Activated CD8-positive, alpha-beta memory T cell treated with anti-CD3 and anti-CD28 coated beads, Interleukin-2, amount 10 ng/mL, durations not matched to agents 7 days and 5 days (primary cell): ENCODE measurements at places on chromosomes 1 and 21.

- DNase-seq, result no peak
These were observed 16.2 kb downstream of the PROX1 start for GRCh38 chr1:214004014-214004413.

- peak; percentile 85 for DNase-seq
These were observed 7.1 kb upstream of the CPLANE2 start for GRCh38 chr1:16243936-16244649.

- DNase-seq, result no peak
These were observed at the start of gene FCRLA for GRCh38 chr1:161706482-161707347. FCRLA (plus strand) TSS chr1:161707229; CDS start chr1:161707265, 36 bp downstream.

DNA sequence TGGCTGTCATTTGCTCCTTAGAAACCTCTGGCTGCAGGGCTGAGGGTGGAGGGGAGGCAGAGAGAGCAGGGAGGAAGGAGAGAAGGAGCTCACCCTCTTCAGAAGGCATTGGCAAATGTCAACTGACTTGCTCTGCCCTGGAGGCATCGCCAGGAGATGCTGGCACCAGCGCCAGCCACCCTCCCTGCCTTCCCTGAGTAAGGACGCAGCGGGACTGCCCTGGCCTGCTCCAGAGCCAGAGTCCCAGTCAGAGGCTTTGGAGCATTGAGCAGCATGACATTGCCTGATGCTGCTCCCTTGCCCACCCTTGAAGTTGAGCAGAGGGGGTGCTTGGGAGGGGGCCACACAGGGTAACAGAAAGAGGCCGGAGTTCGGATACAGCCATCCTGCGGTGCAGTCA, 62.3 kb downstream of the DISP3 start:
- DNase-seq, result no peak

- no peak for DNase-seq
These were observed 162.1 kb downstream of the HHAT start for GRCh38 chr1:210490781-210491180.
